Activated naive CD8-positive, alpha-beta T cell treated with anti-CD3 and anti-CD28 coated beads, Interleukin-2, amount 50 U/mL, for 16 hours (primary cell): ENCODE measurements at places on chromosomes 16 and 17.

DNA sequence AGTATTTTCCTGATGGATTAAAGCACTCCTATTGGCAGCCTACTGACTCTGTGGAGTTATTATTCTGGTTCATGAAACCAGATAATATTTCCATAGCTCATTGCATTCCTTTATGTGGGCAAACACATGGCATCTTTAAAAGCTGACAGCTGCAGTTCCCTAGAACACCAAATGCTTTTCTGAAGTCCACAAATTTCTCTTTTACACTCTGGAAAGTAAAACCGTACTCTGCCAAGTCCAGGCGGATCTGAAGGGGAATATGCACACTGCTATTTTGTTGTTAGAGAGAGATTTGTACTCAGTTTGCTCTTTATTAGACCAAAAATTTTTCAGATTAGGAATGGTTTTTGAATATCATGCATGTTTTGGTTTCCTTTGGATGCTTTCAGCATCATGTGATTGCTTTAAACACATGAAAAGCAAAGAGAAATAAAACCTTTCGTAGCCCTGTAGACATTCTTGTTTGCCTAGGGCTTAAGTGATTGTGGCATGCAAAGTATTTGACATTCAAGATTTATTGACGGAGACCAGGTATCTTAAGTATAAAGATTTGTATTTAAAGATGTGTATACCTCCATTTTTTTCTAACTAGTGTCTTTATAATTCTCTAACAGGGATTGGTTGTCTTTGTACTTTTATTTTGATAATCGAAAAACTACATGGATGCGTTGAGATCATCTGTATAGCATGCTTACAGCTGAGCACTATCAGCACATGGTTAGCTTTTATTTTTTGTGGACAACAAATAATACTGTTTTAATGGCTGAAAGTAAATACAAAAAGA is 19.5 kb downstream of the SEC14L1 start:
- DNase-seq: no peak

- no peak for DNase-seq
Measured at GRCh38 chr16:48580925-48581500, 29.0 kb downstream of the N4BP1 start.

DNA sequence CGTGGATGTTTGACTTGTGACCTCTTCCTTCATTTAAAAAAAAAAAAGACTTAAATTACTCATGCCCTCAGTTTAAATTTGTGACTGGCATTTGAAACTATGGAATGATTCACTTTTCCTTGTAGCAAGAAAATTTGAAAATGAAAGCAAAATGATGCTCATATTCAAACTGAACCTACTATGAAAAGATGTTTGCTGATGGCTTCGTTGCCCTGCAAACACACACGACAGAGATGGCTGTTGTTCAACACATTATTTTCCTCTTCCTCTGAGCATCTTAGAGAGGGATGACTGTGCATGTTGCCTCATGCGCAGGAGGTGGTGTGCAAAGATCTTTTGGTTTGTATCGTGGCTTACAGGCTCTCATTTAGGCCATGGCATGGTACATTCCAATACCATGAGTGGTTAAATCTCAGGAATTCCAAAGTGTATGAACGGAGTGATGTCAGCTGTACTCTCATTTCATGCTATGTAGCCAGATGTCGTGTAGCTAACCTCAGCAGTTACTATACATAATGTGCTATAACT is 164.5 kb downstream of the PRKCA start:
- DNase-seq: peak; percentile 14

- no peak for DNase-seq
Measured at GRCh38 chr17:75078284-75079022, 9.3 kb upstream of the SLC16A5 start.

GRCh38 chr16:75351183-75351582 is 82.1 kb downstream of the CFDP1 start:
- no peak for DNase-seq

DNA sequence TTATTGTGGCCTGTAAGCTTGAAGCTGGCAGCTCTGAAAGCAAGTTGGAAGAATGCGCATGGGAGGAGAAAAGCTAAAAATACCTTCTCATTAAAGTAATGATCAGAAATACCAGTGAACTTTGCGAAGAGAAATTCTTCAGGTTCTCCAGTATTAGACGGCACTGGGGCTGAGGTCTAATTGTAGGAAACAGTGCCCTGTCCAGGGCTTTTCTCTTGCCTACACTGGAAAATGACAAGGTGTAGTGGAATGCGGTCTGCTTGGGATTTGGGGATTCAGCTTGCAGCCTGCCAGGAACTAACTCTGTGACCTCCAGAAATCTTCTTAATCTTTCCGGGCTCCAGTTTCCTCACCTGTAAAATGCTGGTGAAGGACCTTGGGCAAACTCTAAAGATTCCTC is 53.3 kb upstream of the KCNJ16 start:
- no peak for DNase-seq

DNA sequence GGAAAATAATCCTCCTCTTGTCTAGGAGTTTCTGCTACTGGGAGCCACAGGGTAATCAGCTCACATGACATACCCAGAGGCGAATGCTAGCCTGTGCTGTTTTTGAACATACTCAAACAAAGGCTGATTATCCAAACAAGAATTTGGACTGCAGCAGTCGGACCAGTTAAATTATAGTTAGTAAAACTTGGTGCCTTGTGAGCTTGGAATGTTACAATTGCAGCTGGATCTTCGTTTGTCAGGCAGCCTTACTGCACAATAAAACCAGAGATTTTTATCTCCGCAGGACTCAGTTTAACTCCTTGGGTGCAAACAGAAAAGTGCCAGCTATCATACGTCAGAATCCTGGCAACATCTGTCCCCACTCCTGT is 163.8 kb upstream of the TBX2 start:
- no peak for DNase-seq

DNA sequence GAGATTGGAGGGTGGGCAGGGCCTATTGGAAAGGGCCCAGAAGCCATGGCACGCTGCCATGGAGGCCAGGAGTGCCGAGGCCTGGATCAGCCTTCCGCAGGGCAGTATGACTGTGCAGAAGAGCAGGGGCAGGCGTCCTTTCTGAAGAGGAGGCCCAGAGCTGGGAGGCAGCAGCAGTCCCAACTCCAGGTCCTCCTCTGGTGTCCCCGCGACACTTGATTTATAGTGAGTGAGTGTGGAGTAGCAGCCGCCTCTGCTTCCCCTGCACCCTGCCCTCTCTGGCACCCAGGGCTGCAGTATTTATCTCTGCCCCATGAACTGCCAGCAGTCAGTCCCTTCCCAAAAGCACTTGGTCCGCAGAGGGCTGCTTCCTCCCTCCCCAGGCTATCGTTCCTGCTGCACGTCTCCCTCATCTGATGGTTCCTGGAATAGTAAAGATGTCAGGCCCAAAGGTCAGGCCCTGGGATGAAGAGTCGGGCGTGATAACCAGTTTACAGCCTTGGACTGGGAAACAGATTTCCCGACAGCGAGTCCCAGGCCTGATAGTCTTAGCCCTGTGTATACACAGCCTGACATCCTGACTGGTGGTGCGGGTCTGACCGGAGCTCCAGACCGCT is 32.9 kb downstream of the PGS1 start:
- no peak for DNase-seq

DNA sequence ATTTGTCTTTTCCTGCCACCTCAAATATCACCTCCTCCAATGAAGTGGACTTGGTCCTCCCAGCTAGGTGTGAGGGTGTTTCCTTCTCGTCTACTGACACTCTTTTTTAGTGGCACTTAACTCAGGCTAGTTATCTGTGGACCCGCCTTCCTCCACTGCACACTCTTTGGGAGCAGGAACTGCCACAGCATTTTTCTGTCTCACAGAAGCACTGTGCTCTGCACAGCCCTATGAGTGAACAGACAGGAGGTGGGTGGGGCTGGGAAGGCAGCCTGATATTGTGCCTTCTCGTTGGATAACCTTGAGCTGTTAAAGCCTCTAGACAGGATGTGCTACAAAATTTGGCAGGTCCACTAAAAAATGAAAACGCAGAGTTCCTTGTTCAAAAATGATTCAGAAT is 31.9 kb upstream of the HOXB13 start:
- no peak for DNase-seq

GRCh38 chr17:57257895-57258851 is 1.9 kb downstream of the MSI2 start:
- no peak for DNase-seq

- no peak for DNase-seq
Measured at GRCh38 chr16:21302454-21302853, 24.4 kb upstream of the CRYM start.

- DNase-seq: no peak
Measured at GRCh38 chr16:48433850-48434530, 48.8 kb upstream of the SIAH1 start.

DNA sequence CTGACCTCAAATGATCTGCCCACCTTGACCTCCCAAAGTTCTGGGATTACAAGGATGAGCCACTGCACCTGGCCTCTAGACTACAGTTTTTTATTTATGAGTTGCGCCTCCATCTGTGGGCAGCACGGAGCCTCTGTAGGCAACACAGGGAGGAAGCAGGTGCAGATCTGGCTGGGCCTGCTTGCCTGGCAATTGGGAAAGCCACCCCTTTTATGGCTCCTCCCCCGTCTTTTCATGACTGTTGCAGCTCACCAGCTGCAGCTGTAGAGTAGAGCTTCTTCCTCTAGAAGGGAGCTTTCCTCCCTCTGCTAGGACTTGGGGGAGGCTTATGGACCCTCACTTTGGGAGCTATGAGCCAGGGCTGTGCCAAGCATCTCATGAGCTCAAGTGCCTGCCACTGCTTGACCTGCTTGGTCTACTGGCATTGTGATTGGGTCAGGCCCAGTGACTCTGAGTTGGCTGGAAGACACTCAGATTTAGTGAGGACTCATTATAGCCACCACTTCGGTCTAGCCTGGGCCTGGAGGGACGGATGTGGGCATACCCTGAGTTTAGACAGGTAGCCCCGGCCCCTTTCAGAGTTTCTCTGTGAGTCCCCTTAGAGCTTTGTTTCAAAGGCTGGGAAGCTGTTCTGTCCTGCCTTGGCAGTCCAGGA is 6.9 kb upstream of the SLC7A6 start:
- DNase-seq: no peak

DNA sequence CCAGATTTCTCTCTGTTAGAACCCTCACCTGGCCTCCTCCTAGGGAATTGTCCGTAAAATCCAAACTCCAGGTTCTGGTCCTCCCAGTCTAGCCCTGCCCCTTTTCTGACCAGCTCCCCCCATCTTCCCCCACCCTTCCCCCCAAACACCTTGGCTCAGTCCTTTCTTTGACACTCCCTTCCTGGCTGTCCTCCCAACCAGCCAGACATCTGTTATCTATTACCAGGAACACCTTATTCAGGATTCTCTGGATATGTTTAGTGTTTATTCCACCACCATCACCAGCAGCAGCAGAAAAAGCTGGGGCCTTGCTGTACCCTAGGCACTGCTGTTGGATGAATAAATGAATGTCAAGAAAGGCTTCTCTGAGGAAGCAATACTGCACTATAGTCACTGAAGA is 4.0 kb upstream of the CMTM3 start:
- DNase-seq: no peak

DNA sequence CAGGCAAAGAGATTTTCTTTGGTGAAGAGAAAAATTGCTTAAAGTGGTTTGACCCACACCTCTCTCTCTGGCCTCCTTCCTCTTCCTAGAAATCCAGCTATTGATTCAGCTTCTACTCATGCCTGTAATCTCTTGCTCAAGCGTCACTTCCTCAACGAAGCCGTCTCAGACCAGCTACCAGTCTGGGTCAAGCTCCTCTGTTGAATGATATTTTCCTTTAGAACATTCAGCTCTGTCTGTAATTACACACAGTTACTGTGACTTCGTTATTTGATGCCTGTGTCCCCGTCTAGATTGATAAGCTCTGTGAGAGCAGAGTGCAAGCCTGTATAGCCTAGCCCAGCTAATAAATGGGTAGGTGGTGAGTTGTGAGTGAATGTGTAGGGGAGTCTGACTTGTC is 168.5 kb downstream of the GRIN2A start:
- no peak for DNase-seq

- no peak for DNase-seq
Measured at GRCh38 chr17:2792366-2793169, 3.7 kb upstream of the RAP1GAP2 start.

- DNase-seq: no peak
Measured at GRCh38 chr16:57531635-57532265, 4.6 kb downstream of the CCDC102A start.

DNA sequence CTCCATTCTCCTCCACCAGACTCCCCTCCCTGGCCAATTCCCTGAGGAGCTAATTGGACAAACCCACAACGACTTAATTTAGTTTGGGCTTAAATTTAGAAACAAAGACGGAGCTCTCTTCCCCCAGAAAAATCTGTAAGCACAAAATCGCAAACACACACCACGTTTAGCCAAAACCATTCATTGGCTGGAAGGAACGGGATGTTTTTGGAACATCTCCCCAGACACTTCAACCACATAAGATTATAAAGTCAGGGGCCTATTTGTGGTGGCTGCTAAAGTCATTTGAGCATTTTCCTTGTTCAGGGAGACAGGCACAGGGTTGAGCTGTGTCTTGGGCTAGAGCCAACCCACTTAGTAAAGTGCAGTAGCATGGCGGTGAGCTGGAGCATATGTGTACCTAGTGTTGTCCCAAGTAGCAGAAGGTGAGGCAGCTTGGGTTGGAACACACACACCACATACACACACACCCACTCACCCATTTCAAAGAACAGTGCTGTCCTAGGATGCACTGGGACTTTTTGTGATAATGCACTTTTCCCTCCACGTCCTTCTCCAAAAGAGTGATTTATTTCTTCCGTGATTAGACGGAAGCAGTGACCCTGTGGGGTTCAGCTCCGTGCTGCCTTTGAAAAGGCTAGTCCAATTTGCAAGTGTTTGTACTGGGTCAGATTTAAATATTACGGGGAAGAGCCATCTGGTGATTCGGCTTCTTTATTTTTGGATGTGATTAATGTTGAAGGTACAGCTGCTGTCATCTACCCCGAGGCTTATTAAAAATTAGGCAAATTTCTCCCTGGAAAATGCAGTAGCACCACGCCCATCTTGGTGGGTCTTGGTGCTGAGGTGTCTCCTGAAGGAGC is 32.2 kb downstream of the ELAC2 start:
- DNase-seq: no peak

GRCh38 chr17:47693731-47694580 is at the start of gene TBKBP1:
TSS of gene TBKBP1 (plus strand) at chr17:47694161. CDS start at chr17:47696113, 1,952 bp downstream.
- DNase-seq: peak; percentile 43

- no peak for DNase-seq
Measured at GRCh38 chr17:185445-186138, 4.1 kb upstream of the DOC2B start.
